ENCODE measurements at places on chromosomes 3 and 15.
A peak's percentile ranks its signal among the peaks of the same experiment; 100 is the strongest.

GRCh38 chr3:195869413-195870001, 38.8 kb downstream of the TNK2 start:
- H3K4me3 ChIP-seq: no peak overlapping the region
- no peaks in the 10 kb centered on the region for H3K4me1 ChIP-seq
- peaks cover 47% of the 10 kb centered on the region for H3K36me3 ChIP-seq
- no peak overlapping the region for H3K27ac ChIP-seq
- DNase-seq: no peak

- no peak overlapping the region for H3K4me3 ChIP-seq
- no peak overlapping the region for H3K27ac ChIP-seq
- H3K4me1 ChIP-seq: no peaks in the 10 kb centered on the region
- no peak for DNase-seq
- no peaks in the 10 kb centered on the region for H3K27me3 ChIP-seq
These were observed 160.7 kb downstream of the SQOR start for GRCh38 chr15:45795440-45796069.

GRCh38 chr15:73888224-73889041, 15.1 kb downstream of the TBC1D21 start:
- no peaks in the 10 kb centered on the region for H3K4me1 ChIP-seq
- H3K27ac ChIP-seq: no peak overlapping the region
- no peaks in the 10 kb centered on the region for H3K36me3 ChIP-seq
- no peak overlapping the region for H3K4me3 ChIP-seq
- no peak for DNase-seq
- no peaks in the 10 kb centered on the region for H3K27me3 ChIP-seq

- no peaks in the 10 kb centered on the region for H3K36me3 ChIP-seq
- H3K27me3 ChIP-seq: no peaks in the 10 kb centered on the region
- H3K4me1 ChIP-seq: peaks cover 11% of the 10 kb centered on the region
- no peak overlapping the region for H3K4me3 ChIP-seq
These were observed 84.4 kb downstream of the SEMA5B start for GRCh38 chr3:122942937-122943827.

DNA sequence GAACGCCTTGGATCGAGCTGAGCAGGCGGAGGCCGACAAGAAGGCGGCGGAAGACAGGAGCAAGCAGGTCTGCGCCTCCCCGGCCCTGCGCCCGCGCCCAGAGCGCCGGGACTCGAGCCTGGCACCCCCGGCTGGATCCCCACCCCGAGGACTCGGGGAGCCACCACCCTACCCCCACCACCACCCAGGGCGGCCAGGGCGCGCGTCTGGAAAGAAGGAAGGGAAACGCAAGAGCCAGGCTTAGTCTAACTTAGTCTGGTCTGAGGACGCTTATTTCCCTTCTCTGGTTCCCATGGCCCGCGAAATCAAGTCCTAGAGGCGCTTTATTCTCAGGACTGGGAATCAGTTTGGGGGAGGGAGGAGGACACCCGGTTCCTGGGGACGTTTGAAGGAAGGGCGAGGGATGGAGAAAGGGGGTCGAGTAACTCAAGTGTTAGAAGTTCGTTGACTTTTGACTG, 359 bp downstream of the TPM1 start:
- peak overlapping the region; percentile 96 for H3K27ac ChIP-seq
- H3K4me1 ChIP-seq: peaks cover 26% of the 10 kb centered on the region
- H3K27me3 ChIP-seq: no peaks in the 10 kb centered on the region
- peak overlapping the region; percentile 83 for H3K4me3 ChIP-seq
- no peak for DNase-seq

DNA sequence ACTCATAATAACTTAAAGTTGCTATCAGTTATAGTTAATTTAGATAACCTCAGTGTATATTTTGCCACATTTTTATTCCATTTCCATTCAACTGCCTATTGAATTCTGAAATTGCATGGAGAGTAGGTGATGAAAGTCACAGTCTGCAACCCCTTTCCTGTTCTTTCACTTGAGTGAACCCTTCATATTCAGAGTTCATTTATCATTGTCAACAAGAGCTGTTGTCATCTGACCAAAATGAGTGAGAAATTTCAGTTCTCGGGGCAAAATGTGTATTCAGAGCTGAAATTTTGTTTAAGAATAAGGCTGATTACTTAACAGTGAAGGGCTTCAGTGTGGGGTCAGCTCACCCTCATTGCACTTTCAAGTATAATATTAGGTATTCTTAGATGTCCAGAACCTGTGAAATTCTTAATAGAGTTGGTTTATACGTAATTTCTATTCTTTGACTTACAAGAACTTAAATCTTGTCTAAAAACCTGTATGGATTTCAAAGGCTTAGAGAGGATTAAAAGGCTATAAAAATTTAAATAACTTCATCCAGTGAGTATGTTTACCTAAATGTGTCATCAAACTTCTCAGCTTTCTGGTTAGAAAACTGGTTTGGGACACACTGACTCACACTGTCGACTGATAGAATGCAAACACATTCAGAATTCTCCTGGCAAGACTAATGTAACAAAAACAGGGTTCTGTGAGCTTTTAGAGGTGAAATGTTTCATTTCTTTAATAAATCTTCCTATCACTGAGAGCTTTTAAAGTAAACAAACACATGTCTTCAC, 92.2 kb downstream of the CMSS1 start:
- H3K36me3 ChIP-seq: no peaks in the 10 kb centered on the region
- no peak overlapping the region for H3K4me3 ChIP-seq
- no peak for DNase-seq
- peaks cover 12% of the 10 kb centered on the region for H3K4me1 ChIP-seq
- no peaks in the 10 kb centered on the region for H3K27me3 ChIP-seq

- no peak overlapping the region for H3K27ac ChIP-seq
- no peak for DNase-seq
- H3K27me3 ChIP-seq: no peaks in the 10 kb centered on the region
- H3K36me3 ChIP-seq: peaks cover 27% of the 10 kb centered on the region
These were observed 40.6 kb downstream of the DPP8 start for GRCh38 chr15:65476903-65477302.

Measured in thoracic aorta (tissue), 2 donors.